ENCODE measurements at places on chromosomes 7 and 10. TPM values are rescaled to one million over a fixed set of nuclear protein-coding genes. Genes with fewer than 3 reads are reported as not detected.
A peak's percentile ranks its signal among the peaks of the same experiment; 100 is the strongest.

DNA sequence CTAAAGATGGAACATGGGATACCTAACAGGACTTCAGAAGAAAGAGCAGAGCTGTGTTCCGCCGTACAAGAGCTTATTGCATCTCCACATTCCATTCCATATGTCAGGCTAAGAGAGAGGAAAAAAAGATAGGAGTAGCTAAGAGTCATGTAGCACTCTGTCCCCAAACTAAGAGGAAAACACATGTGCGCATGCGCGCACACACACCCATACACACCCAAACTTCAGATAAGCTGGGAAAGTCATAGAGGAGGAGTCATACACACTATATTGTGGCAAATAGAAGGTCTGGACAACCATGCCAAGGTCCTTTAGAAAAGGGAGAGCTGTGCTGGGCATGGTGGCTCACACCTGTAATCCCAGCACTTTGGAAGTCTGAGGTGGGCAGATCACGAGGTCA lies 132.4 kb downstream of the RAB11FIP2 start:
- H3K27me3 ChIP-seq = no peaks in the 10 kb centered on the region
- no peak overlapping the region for H3K4me3 ChIP-seq
- no peak overlapping the region for H3K27ac ChIP-seq
- no peak for DNase-seq
- H3K4me1 ChIP-seq = no peaks in the 10 kb centered on the region

- H3K4me1 ChIP-seq = peaks cover 63% of the 10 kb centered on the region
- H3K27me3 ChIP-seq = no peaks in the 10 kb centered on the region
- H3K4me3 ChIP-seq = peak overlapping the region; percentile 2
- no peaks in the 10 kb centered on the region for H3K36me3 ChIP-seq
Observed at GRCh38 chr10:103125323-103126267, 67.5 kb downstream of the NT5C2 start.

DNA sequence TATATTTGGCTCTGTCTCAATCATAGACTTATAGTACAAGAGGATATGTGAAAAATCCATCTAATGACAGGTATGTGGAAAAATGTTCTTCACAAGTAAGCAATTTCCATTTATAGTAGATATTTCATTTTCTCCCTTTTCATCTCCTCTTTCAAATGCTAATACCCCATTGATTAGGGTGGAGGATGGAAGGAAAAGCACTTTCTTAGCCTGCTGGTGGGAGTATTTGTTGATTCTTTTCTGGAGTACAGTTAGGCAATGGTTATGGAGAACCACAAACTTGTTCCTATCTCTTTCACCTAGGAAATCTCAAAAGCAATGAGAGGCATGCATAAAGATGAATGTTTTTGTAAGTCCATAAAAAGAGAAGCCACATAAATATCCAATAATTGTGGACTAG lies 108.0 kb upstream of the CREB5 start:
- DNase-seq = no peak
- H3K4me3 ChIP-seq = no peak overlapping the region
- no peaks in the 10 kb centered on the region for H3K27me3 ChIP-seq
- no peaks in the 10 kb centered on the region for H3K36me3 ChIP-seq

GRCh38 chr7:146966274-146966673 lies 849.7 kb downstream of the CNTNAP2 start:
- no peaks in the 10 kb centered on the region for H3K36me3 ChIP-seq
- no peak overlapping the region for H3K4me3 ChIP-seq
- H3K4me1 ChIP-seq = no peaks in the 10 kb centered on the region

Gene FBXL13
- total RNA-seq = 2.5 TPM

Gene NUTM2A
- 2.7 TPM for total RNA-seq

Gene ATP6V0A4
- total RNA-seq = not detected

Gene STK32C
- total RNA-seq = 4.2 TPM

Measured in thoracic aorta (tissue), 2 donors.